Left lung (tissue), 14 donors: ENCODE measurements at places on chromosomes 11 and 22. TPM values are rescaled to one million over a fixed set of nuclear protein-coding genes. Genes with fewer than 3 reads are reported as not detected.

CDC42EP2 gene
- polyA plus RNA-seq = 12.5 TPM

NXPE4 gene
- not detected for polyA plus RNA-seq

RCOR2 gene
- polyA plus RNA-seq = 10.4 TPM

ART1 gene
- polyA plus RNA-seq = 0.13 TPM

APOL4 gene
- polyA plus RNA-seq = 16.2 TPM

GRCh38 chr11:113177671-113178070, 136.7 kb upstream of the TTC12 start:
- peaks cover 7% of the 10 kb centered on the region for H3K27me3 ChIP-seq
- DNase-seq = no peak
- no peak overlapping the region for H3K4me3 ChIP-seq
- H3K36me3 ChIP-seq = no peaks in the 10 kb centered on the region
- H3K4me1 ChIP-seq = no peaks in the 10 kb centered on the region

- H3K4me3 ChIP-seq = no peak overlapping the region
- no peak for DNase-seq
- no peaks in the 10 kb centered on the region for H3K36me3 ChIP-seq
- H3K27me3 ChIP-seq = no peaks in the 10 kb centered on the region
These were observed 191.6 kb upstream of the ARHGAP20 start for GRCh38 chr11:110903830-110904229.

- H3K36me3 ChIP-seq = no peaks in the 10 kb centered on the region
- H3K27ac ChIP-seq = no peak overlapping the region
- H3K27me3 ChIP-seq = no peaks in the 10 kb centered on the region
- H3K4me1 ChIP-seq = no peaks in the 10 kb centered on the region
These were observed 52.4 kb downstream of the CELSR1 start for GRCh38 chr22:46484861-46485595.

GRCh38 chr11:78244080-78244479, 55.4 kb downstream of the USP35 start:
- H3K27ac ChIP-seq = no peak overlapping the region
- no peak for DNase-seq
- no peaks in the 10 kb centered on the region for H3K27me3 ChIP-seq
- H3K36me3 ChIP-seq = peaks cover 15% of the 10 kb centered on the region

- no peak for DNase-seq
- no peaks in the 10 kb centered on the region for H3K27me3 ChIP-seq
- no peak overlapping the region for H3K4me3 ChIP-seq
- no peak overlapping the region for H3K27ac ChIP-seq
- no peaks in the 10 kb centered on the region for H3K36me3 ChIP-seq
- H3K4me1 ChIP-seq = no peaks in the 10 kb centered on the region
These were observed 44.1 kb upstream of the SEZ6L start for GRCh38 chr22:26124991-26125725.

DNA sequence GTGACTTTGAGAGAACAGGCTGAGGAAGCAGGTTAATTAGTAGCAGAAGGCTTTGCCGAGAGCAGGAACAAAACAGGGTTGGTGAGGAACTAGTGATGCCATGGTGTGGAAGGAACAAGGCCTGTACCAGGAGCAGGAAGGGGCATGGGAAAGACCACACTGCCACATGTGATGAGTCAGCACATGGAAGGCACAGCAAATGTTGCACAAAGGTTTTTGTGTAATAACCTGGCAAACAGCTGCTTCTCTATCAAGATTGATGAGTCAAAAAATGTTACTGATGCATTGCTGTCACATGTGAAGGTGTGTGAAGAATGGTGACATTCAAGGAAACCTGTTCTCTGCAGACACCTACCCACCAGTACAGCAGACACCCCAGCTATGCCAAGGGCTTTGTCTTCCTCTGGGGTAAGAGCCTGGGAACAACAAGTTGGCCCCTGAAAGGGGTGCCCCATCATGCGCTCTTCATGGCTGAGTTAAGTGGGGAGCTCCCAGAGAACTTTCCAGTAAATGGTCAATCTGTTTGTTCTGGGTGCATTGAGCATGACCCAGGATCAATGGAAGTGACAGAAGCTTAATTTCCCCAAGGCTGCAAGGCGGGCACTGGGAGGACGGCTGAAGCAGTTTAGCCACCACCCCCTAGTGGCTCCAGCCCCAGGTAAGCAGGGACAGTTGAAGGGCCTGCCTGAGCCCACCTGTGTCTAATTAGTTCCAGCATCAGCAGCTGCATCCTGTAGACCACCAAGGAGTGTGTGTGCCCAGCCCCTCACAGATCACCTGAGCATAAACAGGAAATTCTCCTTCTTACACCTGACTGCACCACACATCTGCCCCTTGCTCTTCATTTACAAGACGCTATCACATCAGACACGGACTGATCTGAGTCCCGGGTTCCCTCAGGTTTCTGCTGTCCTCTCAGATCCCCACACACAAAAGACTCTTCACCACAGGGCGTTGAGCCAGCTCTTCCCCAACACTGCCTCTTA, 47.6 kb downstream of the GGTLC2 start:
- DNase-seq = no peak
- peaks cover 8% of the 10 kb centered on the region for H3K4me1 ChIP-seq
- no peaks in the 10 kb centered on the region for H3K27me3 ChIP-seq
- H3K4me3 ChIP-seq = no peak overlapping the region
- no peak overlapping the region for H3K27ac ChIP-seq

- no peaks in the 10 kb centered on the region for H3K36me3 ChIP-seq
- no peak overlapping the region for H3K27ac ChIP-seq
- peaks cover 2% of the 10 kb centered on the region for H3K4me1 ChIP-seq
- no peak overlapping the region for H3K4me3 ChIP-seq
- DNase-seq = no peak
- peaks cover 95% of the 10 kb centered on the region for H3K27me3 ChIP-seq
These were observed 5.0 kb upstream of the FGF19 start for GRCh38 chr11:69708736-69709401.

GRCh38 chr11:67583247-67584204, at the start of gene GSTP1:
Gene GSTP1 (plus strand): TSS chr11:67583812. CDS start chr11:67583844, 32 bp downstream.
- H3K4me3 ChIP-seq = peak within 1 kb of the TSS; percentile 86
- H3K27ac ChIP-seq = peak within 1 kb of the TSS; percentile 93
- peak; percentile 91 for DNase-seq
- H3K27me3 ChIP-seq = peaks cover 6% of the 10 kb centered on the region
- peaks cover 12% of the 10 kb centered on the region for H3K4me1 ChIP-seq
- H3K36me3 ChIP-seq = no peaks in the 10 kb centered on the region

DNA sequence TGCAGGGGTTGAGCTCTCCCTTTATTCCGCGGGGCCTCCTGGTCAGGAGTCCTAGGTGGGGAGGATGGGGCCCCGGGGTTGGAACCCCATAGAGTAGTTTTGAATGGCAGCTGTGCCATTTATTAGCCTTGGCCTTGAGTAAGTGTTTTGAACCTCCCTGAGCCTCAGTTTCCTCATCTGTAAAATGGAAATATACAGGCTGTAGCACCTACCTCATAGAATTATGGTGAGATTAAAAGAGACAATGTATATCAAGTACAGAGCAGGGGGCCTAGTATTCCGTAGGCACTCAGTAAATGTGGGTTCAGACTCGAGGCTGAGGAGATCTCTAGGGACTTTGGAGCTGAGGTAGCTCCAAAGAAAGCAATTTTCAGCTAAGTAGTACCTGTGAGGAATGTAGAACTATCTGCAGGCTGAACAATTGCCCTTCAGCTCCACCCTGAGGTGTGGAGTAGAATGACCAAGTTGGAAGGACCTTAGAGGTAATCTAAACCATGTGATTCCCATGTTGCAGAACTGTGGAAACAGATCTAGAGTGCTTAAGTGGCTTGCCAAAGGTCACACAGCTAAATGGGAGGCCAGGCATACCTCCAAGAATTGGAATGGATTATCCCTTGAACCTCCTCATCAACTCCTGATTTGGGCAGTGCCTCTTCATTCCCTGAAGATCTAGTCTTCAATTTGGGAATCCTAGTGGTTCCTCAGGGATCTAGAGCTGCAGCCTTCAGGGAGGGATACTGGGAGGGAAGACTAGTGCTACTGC, 682 bp downstream of the PGAP2 start:
- peak overlapping the region; percentile 66 for H3K4me3 ChIP-seq
- peaks cover 9% of the 10 kb centered on the region for H3K4me1 ChIP-seq
- H3K27me3 ChIP-seq = no peaks in the 10 kb centered on the region
- peak; percentile 56 for DNase-seq

DNA sequence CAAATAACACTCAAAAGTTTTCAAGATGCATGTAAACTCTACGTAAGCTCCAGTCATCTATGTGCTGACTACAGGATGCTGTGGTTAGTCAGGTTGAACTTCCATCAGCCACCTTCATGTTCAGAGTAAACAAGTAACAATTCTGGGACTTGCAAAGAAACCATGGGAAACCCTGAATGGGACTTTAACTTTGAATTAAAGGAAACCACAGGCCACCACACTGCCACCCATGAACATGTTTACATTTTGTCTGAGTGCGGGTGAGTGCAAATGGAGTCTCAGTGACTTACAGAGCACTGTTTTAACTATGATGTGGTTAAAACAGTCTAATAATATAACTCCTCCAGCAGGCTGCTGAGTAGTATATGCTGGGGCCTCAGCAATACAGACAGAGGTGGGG, 12.9 kb upstream of the SYTL2 start:
- H3K36me3 ChIP-seq = no peaks in the 10 kb centered on the region
- no peaks in the 10 kb centered on the region for H3K27me3 ChIP-seq
- no peak overlapping the region for H3K4me3 ChIP-seq
- peak; percentile 26 for DNase-seq
- H3K4me1 ChIP-seq = peaks cover 7% of the 10 kb centered on the region

GRCh38 chr11:8097926-8098325, 16.9 kb downstream of the TUB start:
- no peaks in the 10 kb centered on the region for H3K4me1 ChIP-seq
- no peaks in the 10 kb centered on the region for H3K27me3 ChIP-seq
- H3K27ac ChIP-seq = no peak overlapping the region
- no peak for DNase-seq

DNA sequence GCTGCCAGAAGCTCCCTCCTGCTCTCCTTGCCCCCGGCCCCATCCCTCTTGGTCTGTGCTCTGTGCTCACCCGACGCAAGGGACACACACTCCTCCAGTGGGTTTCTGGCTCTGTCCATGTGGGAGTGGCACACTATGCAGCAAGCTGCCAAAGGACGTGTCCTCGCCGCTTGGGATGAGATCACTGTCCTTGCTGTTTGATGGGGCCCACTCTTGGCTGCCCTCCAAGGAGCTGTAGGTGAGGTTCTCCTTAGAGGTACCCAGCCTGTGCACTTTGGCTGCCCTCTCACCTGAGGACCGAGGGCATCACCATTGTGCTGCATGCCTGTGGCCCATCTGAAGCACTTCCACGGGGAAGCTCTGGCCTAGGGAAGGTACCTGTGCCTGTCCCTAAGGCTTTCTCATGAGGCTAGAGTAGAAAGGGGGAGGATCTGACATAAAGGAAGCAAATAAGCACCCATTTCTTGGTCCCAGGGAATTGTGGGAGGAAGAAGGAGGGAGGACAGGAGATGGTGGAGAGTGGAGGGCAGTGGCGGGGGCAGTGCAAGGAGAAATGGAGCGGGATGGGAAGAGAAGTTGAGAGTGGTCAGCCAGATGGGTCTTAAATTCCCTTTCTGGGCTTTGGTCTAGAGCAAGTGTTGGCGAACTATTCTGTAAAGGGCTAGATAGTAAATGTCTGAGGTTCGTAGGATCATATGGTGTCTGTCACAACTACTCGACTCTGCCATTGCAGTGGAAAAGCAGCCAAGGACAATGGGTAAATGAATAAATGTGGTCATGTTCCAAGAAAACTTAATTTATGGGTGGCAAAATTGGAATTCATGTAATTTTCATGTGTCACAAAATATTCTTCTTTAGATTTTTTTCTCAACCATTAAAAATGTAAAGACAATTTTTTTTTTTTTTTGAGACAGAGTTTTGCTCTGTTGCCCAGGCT, 47.0 kb upstream of the AMPD3 start:
- no peak for DNase-seq
- H3K27ac ChIP-seq = no peak overlapping the region
- peaks cover 18% of the 10 kb centered on the region for H3K4me1 ChIP-seq
- H3K36me3 ChIP-seq = no peaks in the 10 kb centered on the region
- H3K27me3 ChIP-seq = no peaks in the 10 kb centered on the region
- H3K4me3 ChIP-seq = no peak overlapping the region

DNA sequence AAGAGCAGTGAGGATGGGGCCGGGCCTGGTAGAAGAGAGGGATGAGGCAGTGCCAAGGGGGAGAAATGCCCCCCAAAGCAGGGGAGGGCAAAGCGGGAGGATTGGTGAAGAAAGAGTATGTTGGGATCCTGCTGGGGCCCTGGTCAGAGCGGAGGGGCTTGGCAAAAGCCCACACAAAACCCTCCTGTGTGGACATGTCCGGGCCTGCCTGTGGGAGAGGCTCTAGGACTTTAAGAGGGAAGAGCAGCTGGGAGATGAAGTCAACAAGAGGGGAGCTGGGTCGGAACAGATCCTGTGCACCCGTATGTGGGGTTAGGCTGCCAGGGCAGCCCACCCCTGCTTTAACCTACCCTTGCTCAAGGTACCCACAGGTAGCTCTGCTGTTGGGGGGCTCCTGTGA, 25.8 kb downstream of the ART5 start:
- H3K4me1 ChIP-seq = peaks cover 5% of the 10 kb centered on the region
- DNase-seq = no peak
- no peak overlapping the region for H3K27ac ChIP-seq

- H3K36me3 ChIP-seq = no peaks in the 10 kb centered on the region
- peaks cover 45% of the 10 kb centered on the region for H3K4me1 ChIP-seq
- H3K27me3 ChIP-seq = no peaks in the 10 kb centered on the region
- no peak overlapping the region for H3K27ac ChIP-seq
These were observed 62.2 kb downstream of the MICAL2 start for GRCh38 chr11:12172493-12173013.

GRCh38 chr22:48944433-48944750, 883.3 kb downstream of the BRD1 start:
- H3K4me1 ChIP-seq = no peaks in the 10 kb centered on the region
- no peak overlapping the region for H3K4me3 ChIP-seq
- no peak overlapping the region for H3K27ac ChIP-seq
- H3K36me3 ChIP-seq = no peaks in the 10 kb centered on the region
- DNase-seq = no peak
- no peaks in the 10 kb centered on the region for H3K27me3 ChIP-seq

GRCh38 chr11:65958291-65958690, 3.2 kb upstream of the SART1 start:
- no peaks in the 10 kb centered on the region for H3K27me3 ChIP-seq
- no peak overlapping the region for H3K4me3 ChIP-seq
- H3K36me3 ChIP-seq = no peaks in the 10 kb centered on the region
- no peak for DNase-seq

GRCh38 chr22:46536537-46537224, 739 bp downstream of the CELSR1 start:
- peaks cover 21% of the 10 kb centered on the region for H3K4me1 ChIP-seq
- H3K4me3 ChIP-seq = peak overlapping the region; percentile 19
- H3K27me3 ChIP-seq = peaks cover 63% of the 10 kb centered on the region
- no peaks in the 10 kb centered on the region for H3K36me3 ChIP-seq
- DNase-seq = no peak

- no peaks in the 10 kb centered on the region for H3K4me1 ChIP-seq
- H3K27ac ChIP-seq = no peak overlapping the region
- peaks cover 7% of the 10 kb centered on the region for H3K27me3 ChIP-seq
- no peak for DNase-seq
- H3K4me3 ChIP-seq = no peak overlapping the region
These were observed 269.6 kb downstream of the MN1 start for GRCh38 chr22:27531782-27532530.

- peaks cover 4% of the 10 kb centered on the region for H3K27me3 ChIP-seq
- DNase-seq = peak; percentile 40
- no peaks in the 10 kb centered on the region for H3K36me3 ChIP-seq
- H3K4me3 ChIP-seq = peak overlapping the region; percentile 64
These were observed 758 bp downstream of the GALNT18 start for GRCh38 chr11:11620921-11621572.

GRCh38 chr11:128663824-128664223, 30.0 kb upstream of the FLI1 start:
- no peak overlapping the region for H3K27ac ChIP-seq
- no peak for DNase-seq
- H3K4me1 ChIP-seq = peaks cover 30% of the 10 kb centered on the region
- no peaks in the 10 kb centered on the region for H3K27me3 ChIP-seq
